ENCODE measurements at places on chromosomes 4 and X.
A peak's percentile ranks its signal among the peaks of the same experiment; 100 is the strongest.

GRCh38 chrX:113726466-113726865, 857.4 kb upstream of the HTR2C start:
- H3K4me3 ChIP-seq, result no peak overlapping the region
- no peaks in the 10 kb centered on the region for H3K36me3 ChIP-seq
- H3K4me1 ChIP-seq, result no peaks in the 10 kb centered on the region
- no peaks in the 10 kb centered on the region for H3K27me3 ChIP-seq

GRCh38 chrX:41895826-41896225, 27.5 kb downstream of the CASK start:
- H3K4me1 ChIP-seq, result peaks cover 2% of the 10 kb centered on the region
- no peaks in the 10 kb centered on the region for H3K27me3 ChIP-seq
- no peak for DNase-seq

DNA sequence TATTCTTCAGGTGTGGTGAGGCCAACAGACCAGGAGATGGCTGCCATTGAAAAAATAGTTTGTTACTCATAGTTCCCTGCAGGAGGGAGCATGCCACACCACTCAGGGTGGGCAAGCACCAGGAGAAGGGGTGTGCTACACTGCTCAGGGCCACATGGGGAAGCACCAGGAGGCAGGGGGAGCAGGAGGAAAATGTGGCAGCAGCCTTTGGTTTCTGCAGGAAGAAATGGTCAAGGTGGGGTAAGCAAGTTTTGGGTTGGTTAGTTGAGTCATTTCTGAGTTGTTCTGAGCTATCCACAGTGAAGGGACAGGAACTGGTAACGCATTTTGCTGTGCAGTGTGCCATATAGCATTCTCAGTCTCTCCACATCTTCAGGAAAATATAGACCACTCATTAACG, 23.8 kb downstream of the FGFBP1 start:
- H3K27ac ChIP-seq, result no peak overlapping the region
- no peaks in the 10 kb centered on the region for H3K4me1 ChIP-seq
- DNase-seq, result no peak
- H3K27me3 ChIP-seq, result peaks cover 4% of the 10 kb centered on the region
- no peaks in the 10 kb centered on the region for H3K36me3 ChIP-seq

DNA sequence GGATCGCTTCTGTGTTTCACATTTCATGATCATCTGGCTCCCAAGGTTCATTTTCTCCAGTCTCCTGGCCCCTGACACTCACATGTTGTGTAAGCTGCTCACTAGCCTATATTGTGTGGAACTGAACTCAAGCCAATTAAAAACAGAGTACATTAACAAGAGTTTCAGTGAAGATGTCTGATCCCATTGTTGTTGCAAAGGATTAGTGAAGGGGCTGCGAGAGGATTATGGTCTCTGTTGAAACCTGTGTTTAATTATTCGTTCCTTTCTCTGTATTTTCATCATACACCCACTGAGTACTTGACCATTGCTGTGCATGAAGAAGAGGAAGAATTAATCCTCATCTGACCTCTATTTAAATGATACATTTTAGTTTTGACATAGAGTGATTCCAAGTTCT, 54.7 kb downstream of the AFF2 start:
- H3K4me3 ChIP-seq, result no peak overlapping the region
- no peaks in the 10 kb centered on the region for H3K36me3 ChIP-seq
- no peak for DNase-seq
- H3K4me1 ChIP-seq, result no peaks in the 10 kb centered on the region

GRCh38 chr4:24433515-24434214, 150.7 kb downstream of the DHX15 start:
- no peak overlapping the region for H3K4me3 ChIP-seq
- no peak for DNase-seq
- H3K27ac ChIP-seq, result no peak overlapping the region
- no peaks in the 10 kb centered on the region for H3K4me1 ChIP-seq
- H3K36me3 ChIP-seq, result no peaks in the 10 kb centered on the region

DNA sequence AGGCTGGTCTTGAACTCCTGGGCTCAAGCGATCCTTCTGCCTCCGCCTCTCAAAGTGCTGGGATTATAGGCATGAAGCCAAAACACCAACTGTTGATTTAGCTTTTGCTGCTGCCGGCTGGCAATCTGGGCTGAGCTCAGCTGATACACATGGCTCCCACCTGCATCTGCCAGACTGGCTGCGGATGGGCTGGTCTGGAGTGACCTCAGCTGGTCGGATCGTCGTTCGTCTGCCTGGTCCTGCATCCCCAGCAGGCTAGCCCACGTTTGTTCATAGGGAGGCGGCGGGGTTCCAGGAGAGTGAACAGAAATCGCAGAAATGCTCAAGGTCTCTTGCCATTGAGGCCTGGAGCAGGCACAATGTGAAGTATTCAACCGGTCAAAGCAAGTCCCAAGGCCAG, 74.4 kb upstream of the DDX3X start:
- DNase-seq, result no peak
- no peaks in the 10 kb centered on the region for H3K27me3 ChIP-seq
- H3K4me1 ChIP-seq, result no peaks in the 10 kb centered on the region
- no peaks in the 10 kb centered on the region for H3K36me3 ChIP-seq
- H3K4me3 ChIP-seq, result no peak overlapping the region

DNA sequence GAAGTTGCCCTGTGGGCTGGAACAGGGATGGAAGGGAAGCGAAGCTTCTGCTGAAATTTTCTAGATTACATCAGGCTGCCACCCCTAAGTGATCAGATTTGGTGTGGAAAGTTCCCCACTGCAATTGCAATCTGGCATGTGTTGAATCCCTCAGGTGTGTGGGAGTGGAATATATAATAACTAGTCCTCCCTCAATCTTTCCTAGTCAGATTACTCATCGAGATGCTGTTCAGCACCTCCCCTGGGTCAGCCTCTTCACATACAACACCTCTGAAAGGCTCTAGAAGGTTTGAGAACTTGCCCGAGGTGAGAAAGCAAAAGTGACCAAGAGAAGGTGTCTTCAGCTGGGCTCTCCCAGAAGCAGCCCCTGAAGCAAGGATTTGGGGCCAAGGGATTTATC, 336.8 kb downstream of the BCOR start:
- H3K4me1 ChIP-seq, result peaks cover 7% of the 10 kb centered on the region
- H3K4me3 ChIP-seq, result no peak overlapping the region
- DNase-seq, result no peak
- H3K27me3 ChIP-seq, result no peaks in the 10 kb centered on the region
- H3K27ac ChIP-seq, result no peak overlapping the region
- H3K36me3 ChIP-seq, result no peaks in the 10 kb centered on the region

DNA sequence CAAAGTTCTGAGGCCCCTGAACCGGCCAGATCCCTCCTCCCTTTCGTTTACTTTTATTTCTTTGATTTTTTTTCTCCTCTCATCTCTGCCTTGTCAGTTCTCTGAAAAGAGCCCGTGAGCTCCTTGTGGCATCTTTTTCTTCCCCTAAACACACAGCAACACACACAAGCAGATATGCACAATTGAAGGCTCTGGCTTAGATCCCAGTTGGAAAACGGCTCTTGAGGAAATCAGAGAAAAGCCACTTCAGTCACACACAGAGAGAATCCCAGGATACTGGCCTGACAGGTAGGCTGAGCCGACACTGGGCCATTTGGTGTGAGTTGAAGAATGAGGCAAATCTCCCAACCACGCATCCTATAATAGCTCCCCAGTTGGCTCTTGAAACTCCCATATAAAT, 12.9 kb downstream of the DIPK2B start:
- peaks cover 6% of the 10 kb centered on the region for H3K4me1 ChIP-seq
- peak overlapping the region; percentile 63 for H3K4me3 ChIP-seq
- H3K27ac ChIP-seq, result no peak overlapping the region
- H3K36me3 ChIP-seq, result no peaks in the 10 kb centered on the region
- DNase-seq, result no peak
- no peaks in the 10 kb centered on the region for H3K27me3 ChIP-seq

GRCh38 chrX:49910344-49910743, 12.1 kb upstream of the CLCN5 start:
- H3K27me3 ChIP-seq, result no peaks in the 10 kb centered on the region
- peaks cover 8% of the 10 kb centered on the region for H3K4me1 ChIP-seq
- H3K27ac ChIP-seq, result no peak overlapping the region
- DNase-seq, result no peak
- H3K4me3 ChIP-seq, result no peak overlapping the region

GRCh38 chr4:117495802-117496201, 410.4 kb upstream of the TRAM1L1 start:
- no peak overlapping the region for H3K4me3 ChIP-seq
- no peaks in the 10 kb centered on the region for H3K27me3 ChIP-seq
- no peak overlapping the region for H3K27ac ChIP-seq
- no peaks in the 10 kb centered on the region for H3K36me3 ChIP-seq

- DNase-seq, result peak; percentile 73
- H3K4me3 ChIP-seq, result no peak overlapping the region
- no peak overlapping the region for H3K27ac ChIP-seq
- peaks cover 5% of the 10 kb centered on the region for H3K4me1 ChIP-seq
- no peaks in the 10 kb centered on the region for H3K27me3 ChIP-seq
Measured at GRCh38 chrX:12901486-12901885, 4.9 kb upstream of the TLR8 start.

GRCh38 chrX:107823456-107823855, 2.2 kb upstream of the MID2 start:
- H3K36me3 ChIP-seq, result no peaks in the 10 kb centered on the region
- H3K4me3 ChIP-seq, result no peak overlapping the region

DNA sequence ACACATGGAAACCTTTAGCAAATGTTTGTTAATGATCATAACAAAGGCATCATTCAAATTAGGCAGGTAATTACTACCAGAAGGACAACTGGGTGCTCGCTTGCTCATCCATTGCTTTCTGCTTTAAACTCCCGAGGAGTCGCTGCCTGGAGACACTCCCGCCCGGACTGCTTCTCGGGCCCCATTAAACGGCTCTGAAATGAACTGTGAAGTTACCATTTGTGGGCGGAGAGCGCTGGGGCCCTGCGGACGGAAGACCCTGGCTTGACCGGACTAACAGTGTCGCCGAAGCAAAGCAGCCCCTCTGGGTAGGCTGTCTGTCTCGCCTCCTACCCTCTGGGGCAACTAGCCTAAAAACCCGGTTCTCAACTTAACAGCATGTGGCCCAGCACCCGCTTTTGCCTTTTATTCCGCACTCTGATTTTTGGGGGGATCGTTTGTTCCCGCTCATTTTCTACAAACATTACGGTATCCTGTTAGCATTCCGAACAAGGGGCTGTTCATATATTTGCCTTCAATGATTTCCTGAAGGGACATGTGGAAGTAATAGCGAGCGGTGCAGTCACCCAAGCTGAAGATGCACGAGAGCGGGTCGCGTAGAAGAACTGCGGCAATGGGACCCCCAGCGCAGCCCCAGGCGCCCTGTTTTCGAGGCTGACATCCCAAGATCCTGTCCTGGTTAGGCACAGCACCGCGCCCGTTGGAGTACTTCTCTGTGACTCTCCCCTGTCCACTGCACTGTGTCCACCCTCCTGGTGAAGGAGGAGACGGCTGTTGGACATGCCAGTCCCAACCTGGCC, 1.6 kb upstream of the PDGFRA start:
- H3K36me3 ChIP-seq, result no peaks in the 10 kb centered on the region
- H3K27me3 ChIP-seq, result peaks cover 72% of the 10 kb centered on the region
- H3K4me3 ChIP-seq, result no peak overlapping the region
- no peak for DNase-seq
- peaks cover 44% of the 10 kb centered on the region for H3K4me1 ChIP-seq

DNA sequence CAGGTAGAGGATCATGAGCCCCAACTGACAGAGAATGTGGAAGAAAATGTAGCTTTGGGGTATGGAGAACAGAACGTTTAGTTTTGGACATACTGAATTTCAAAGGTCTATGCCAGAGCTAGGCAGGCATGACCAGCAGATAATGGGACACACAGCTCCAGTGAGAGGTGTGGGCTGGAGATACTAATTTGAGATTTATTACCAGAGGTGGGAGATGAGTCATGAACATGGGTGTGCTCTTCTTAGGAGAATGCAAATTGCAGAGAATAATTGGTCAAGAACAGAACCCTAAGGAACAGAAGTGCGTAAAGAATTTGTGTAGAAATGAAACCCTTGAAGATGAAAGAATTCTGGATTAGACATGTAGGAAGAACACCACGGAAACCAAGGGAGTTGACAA, 125.2 kb downstream of the PACRGL start:
- no peaks in the 10 kb centered on the region for H3K27me3 ChIP-seq
- no peak for DNase-seq
- H3K4me1 ChIP-seq, result no peaks in the 10 kb centered on the region
- H3K27ac ChIP-seq, result no peak overlapping the region

DNA sequence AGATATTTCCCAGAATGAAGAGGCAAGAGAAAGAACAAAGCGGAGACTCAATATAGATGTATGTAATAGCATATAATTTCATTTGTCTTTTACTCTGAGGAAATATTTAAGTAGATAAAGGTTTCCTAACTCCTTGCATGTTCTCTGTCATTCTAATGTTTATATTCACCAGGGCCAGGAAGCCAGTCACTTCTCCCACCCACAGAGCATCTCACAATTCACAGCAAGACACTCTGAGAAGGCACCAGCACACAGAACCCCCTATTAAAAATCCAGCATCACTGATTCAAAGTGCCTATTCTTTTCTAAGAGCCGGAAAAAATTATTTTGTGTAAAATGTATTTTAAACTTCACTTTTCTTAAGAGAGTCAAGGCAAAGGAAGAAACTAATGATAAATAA, 927.1 kb downstream of the C4orf33 start:
- no peaks in the 10 kb centered on the region for H3K4me1 ChIP-seq
- no peaks in the 10 kb centered on the region for H3K36me3 ChIP-seq
- H3K4me3 ChIP-seq, result no peak overlapping the region
- H3K27ac ChIP-seq, result no peak overlapping the region
- no peak for DNase-seq

DNA sequence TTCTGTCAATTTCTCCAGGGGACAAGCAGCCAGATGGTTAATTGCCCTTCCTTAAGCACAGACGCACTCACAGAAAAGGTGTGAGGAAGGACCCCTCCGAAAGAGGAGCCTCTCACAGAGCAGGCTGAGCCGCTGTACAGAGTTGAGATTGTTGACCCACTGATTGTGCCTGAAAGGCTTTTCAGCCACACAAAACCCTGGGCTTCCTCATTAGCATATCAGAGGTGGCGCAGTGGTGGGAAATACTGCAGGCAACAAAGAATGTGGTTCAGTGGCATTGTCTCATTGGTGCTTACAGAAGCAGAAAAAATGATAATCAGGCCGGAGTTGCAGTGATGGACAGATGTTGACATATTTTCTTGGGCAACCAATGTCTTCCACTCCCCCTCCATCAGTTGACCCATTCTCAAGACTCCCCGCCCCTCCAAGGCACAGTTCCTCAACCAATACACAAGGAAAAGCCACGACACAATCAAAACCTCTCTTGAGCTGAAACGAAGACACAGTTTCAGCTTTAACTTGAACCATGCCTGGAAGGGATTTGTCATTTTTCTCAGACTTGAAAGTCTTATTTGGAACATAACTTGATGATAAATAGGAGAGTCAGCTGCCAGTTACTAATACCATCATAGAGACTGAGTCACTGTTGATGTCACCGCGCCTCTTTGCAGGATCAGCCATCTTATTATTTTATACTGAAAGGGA, 53.1 kb downstream of the ATXN3L start:
- H3K27ac ChIP-seq, result no peak overlapping the region
- no peaks in the 10 kb centered on the region for H3K27me3 ChIP-seq
- H3K4me3 ChIP-seq, result no peak overlapping the region
- H3K36me3 ChIP-seq, result no peaks in the 10 kb centered on the region
- DNase-seq, result no peak

- H3K36me3 ChIP-seq, result no peaks in the 10 kb centered on the region
- H3K27ac ChIP-seq, result no peak overlapping the region
- no peaks in the 10 kb centered on the region for H3K4me1 ChIP-seq
- no peak for DNase-seq
Measured at GRCh38 chrX:68273887-68274286, 159.4 kb downstream of the OPHN1 start.
